ENCODE measurements at places on chromosomes 16 and 17.

DNA sequence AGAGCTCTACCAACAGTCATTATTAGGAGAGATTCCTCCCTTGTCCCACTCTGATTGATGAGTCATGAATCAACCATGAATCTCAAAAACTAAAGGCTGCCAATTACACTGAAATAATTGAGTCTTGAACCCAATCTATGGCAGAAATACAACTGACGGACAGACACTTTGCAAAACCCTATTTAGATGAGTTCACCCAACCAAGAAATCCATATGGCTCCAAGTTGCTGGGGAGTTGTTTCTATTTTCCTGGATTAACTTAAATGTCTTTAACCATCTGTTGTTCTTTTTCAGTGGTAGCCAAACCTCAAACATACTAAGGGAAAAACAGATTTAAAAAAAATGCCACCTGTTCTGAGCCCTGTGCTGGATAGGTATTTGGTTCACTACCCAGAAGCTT is 151.0 kb downstream of the SHISA9 start:
- DNase-seq, result no peak

DNA sequence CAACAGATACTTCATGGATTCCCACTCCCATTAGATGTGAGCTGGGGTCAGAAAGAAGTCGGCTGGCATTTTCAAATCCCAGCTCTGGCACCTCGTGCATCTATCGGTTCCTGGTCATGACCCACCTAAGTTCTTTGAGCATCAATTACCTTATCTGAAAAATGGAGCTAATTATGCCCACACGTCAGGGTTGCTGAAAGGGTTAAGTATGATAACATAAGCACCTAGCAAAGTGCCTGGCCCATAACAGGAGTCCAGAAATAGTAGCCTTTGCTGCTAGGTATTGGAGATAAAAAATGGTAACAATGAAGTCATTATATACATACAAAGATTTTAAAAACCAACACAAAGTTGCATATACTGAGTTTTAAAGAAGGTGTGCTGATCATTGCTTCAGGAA is 14.1 kb upstream of the GNA13 start:
- no peak for DNase-seq

GRCh38 chr17:44217738-44218343 is 1.6 kb downstream of the UBTF start:
- no peak for DNase-seq

- DNase-seq, result no peak
These were observed 2.6 kb upstream of the TRIM65 start for GRCh38 chr17:75899353-75899752.

GRCh38 chr16:70635336-70636016 is 10.9 kb upstream of the IL34 start:
- DNase-seq, result no peak

DNA sequence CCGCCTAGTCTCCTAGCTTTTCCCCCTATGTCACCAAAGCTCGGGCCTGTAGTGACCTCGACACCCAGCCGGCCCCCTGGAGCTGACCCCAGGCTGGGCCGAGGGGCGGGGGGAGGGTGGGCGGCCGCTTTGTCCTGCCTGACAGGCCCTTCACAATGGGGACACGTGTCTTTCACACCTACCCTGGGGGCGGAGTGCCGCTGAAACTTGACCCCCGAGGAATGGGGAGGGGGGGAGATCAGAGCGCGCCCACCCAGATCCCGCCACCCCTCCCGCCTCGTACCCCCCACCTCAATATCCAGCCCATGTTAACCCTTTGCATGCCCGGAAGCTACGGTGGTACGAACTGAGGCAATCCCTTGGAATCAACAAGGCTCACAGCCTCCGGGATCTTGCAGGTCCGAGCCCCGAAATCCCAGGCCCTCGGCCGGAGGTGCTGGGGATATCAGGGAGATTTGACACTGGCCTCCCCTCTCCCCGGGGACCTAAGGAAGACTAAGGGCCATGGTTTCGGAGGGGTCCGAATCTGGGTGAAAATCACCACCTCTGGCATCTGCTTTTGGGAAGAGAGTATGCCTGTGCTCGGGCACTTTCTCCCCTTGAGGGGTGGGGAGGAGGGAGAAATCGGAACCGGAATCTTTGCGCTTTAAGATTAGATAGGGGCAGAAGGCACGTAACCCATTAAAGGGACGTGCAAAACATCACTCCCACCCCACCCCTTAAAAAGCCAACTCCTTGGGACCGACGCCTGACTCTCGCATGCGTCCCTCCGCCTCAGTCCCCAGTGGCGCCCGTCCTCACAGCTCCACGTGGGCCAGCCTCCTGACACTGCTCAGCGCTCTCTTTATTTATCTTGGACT is 2.6 kb downstream of the NOG start:
- no peak for DNase-seq

- DNase-seq, result no peak
These were observed 6.6 kb upstream of the JUP start for GRCh38 chr17:41792845-41793783.

- DNase-seq, result no peak
These were observed 62.5 kb downstream of the ABCA8 start for GRCh38 chr17:68892658-68893057.

- DNase-seq, result no peak
These were observed 17.4 kb downstream of the LASP1NB start for GRCh38 chr17:38942696-38943334.

DNA sequence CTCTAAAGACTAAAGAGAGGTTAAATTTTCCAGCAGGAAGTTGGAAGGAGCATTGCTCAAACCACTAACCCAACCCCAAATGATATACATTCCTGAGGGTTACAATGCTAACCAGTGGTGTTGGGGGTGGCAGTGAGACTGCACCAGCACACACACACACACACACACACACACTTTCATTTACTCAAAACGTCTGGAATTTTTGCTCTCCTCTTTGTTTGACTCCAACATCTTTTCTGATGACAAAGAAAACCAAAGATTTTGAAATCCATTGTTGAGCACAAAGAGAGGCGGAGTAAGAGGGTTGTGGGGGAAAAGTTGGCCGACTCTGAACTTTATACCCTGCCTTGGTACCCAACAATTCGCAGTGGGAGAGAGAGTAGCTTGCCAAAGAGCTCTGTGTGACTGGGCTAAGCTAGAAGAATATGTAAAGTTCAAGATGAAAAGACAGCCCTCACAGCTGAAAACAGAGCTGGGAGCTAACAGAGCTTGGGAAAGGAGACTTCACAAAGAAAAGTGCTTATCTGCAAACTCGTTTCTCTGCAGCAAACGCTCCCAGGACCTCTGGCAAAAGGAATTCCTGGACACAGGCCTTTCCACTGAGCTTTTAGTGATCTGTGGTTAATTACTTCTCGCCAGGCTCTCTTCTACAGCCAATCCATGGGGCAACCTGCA is 426.0 kb upstream of the CDH11 start:
- DNase-seq, result no peak

DNA sequence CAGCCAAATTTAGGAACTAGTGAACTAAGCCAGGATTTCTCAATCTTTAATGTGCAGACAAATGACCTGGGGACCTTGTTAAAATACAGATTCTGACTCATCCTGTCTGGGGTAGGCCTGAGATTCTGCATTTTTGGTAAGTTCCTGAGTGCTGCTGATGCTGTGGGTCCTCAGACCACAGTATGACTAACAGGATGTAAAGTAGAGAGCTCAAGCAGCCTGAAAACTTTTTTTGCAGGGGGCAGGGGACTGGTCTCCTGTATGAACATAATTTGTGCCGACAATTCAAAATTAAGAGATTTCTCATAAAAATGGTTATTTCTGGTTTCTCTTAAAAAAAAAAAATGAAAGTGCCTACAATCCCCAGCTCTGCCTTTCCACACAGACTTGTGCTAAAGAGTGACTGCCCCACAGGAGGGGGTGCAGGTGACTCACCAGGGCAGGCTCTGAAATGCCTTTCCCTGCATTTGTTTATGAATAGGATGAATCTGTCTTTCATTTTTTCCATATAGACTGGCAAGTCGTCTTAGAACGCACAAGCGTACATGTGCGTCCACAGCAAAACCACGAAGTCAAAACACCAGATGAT is 271.5 kb downstream of the PHKB start:
- no peak for DNase-seq

GRCh38 chr16:57264950-57265371 is 19.5 kb downstream of the PLLP start:
- DNase-seq, result no peak

DNA sequence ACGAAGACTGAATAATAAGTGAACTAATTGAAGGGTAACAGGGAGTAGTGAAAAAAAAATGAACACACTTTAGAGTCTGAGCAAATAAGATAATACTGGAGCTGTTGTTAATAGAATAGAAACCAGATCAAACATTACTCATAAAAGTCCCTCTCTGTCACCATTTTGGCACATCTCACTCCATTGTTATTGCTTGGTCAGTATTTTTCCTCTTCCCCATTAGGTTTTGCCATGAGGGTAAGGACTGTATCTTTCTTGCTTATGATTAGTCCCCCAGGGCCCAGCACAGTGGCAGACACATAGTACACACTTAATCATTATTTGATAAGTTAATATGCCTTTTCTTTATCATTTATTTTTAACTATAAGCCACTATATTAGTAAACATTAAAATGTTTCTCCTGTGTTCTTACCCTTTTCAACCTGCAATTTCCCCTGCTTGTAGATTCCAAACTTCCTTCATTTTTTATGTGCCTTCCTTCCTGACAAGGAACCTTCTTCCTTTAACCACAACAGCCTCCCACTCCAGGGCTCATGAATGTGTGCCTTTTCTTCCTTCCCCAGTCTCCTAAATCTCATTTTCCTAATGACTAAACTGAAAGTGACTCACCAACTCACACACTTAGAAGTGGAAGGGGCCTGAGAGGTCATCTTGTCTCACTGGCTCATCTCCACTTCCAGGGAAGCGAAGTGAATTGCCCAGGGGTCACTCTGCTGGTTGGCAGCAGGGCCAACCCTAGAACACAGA is 88.2 kb upstream of the HAS3 start:
- DNase-seq, result no peak

GRCh38 chr17:63331301-63332061 is 114.6 kb downstream of the CYB561 start:
- no peak for DNase-seq

GRCh38 chr16:5432166-5432565 is 334.6 kb upstream of the EEF2KMT start:
- DNase-seq, result no peak

DNA sequence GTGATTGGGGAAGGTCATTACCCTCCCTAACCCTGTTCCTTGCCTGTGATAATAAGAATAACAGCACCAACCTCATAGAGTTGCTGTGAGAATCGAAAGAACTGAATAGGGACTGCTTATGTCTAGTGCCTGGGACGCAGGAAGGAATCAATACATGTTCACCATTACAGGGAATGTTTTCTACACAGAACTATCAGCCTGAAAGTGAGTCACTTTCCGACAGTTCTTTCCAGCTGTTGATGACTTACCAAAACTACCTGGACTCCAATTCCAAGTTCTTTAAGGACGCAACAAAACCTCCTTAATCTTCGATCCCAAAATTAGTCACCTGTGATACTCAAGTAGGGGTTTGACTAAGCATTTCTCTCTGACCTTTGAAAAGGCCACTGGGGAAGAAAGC is 29.4 kb downstream of the ZNF423 start:
- no peak for DNase-seq

GRCh38 chr17:2703181-2703580 is 8.4 kb downstream of the CLUH start:
- DNase-seq, result no peak

DNA sequence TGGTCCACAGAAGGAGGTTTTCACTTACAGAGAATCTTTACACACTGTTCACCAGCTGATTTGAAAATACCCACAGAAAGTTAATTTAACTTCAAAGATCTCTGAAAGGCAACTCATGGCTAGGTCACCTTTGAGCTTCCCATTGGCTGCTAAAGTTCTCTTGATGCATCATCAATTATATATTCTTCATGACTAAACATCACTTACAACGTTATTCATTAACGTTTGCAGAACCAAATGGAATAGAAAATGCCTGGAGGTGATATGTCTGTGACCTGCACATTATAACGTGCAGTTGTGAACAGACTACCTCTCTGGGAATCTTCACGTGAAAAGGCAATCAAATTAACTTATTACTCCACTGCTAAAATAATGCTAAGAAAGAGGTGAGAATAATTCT is 238.5 kb downstream of the ZFHX3 start:
- DNase-seq, result no peak

DNA sequence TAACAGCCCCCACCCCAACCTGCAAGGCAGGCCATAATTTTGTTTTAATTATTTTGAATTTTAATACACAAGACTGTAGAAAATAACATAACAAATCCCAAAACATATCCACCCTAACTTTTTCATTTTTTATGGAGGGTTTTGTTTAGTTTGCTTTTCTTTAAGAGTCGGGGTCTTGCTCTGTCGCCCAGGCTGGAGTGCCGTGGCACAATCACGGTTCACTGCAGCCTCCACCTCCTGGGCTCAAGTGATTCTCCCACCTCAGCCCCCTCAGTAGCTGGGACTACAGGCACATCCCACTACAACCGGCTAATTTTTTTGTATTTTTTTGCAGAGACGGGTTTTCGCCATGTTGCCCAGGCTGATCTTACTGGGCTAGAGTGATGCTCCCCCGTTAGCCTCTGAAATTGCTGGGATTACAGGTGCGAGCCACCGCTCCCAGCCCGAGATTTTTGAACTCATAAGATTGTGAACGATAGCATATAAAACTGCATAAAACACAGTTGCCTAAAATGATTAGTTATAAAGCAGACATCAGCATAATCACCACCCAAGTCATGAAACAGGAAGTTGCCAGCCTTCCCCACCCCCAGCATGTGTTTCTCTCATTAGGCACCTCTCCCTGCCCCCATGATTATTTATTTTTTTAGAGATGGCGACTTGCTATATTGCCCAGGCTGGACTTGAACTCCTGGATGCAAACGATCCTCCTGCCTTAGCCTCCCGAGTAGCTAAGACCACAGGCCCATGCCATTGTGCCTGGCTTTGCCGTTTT is 13.6 kb upstream of the DOC2B start:
- DNase-seq, result no peak

DNA sequence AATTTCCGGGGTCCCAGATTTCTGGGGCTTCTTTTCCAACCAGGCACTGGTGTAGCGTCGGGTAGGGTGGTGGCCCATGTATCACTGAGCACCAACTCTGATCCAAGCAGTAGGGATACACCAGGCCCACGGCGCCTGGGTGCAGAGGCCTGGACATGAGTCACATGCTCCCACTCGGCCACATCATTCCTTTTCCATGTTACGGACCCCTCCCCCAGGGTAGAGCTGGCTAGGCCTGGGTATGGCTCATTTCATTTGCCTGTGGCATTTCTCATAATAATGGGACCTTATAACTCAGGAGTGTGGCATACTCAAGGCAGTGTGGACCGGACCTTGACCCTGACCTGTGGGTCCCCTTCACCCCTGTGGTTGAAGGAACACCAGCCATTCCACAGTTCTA is 18.0 kb upstream of the NDRG4 start:
- no peak for DNase-seq
